ENCODE measurements at places on chromosomes 1 and 21. TPM values are rescaled to one million over a fixed set of nuclear protein-coding genes. Genes with fewer than 3 reads are reported as not detected.

Gene GBP4
- 1.6 TPM for total RNA-seq

Gene PRAMEF18
- not detected for total RNA-seq

Gene CORT
- 0.49 TPM for total RNA-seq

Gene OXCT2
- total RNA-seq, result 2.4 TPM

Gene GTF2B
- total RNA-seq, result 50.5 TPM

Gene MSTO1
- 29.4 TPM for total RNA-seq

- peak; percentile 64 for DNase-seq
These were observed 410.4 kb upstream of the BEND5 start for GRCh38 chr1:49187056-49187455.

- DNase-seq, result no peak
These were observed 7.9 kb upstream of the DISC1 start for GRCh38 chr1:231618609-231619256.

DNA sequence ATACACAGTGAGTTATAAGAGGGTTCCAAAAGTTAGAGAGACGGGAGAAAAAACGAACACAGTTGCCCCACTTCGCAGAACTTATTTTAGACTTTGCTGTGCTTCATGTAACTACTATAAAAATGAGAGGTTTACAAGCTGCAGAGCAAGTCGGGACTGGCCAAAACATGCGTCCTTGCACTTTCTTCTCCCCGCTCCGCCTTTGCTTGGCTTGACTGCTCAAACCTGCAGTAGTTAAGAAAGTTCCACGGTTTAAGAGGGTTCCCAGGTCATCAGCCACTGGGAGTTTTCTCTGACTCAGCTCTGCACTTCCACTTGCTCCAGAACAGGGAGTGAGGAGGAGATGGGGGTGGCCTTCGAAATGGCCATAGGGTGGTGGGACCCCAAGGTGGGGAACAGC lies 36.2 kb downstream of the CLIC6 start:
- no peak for DNase-seq

DNA sequence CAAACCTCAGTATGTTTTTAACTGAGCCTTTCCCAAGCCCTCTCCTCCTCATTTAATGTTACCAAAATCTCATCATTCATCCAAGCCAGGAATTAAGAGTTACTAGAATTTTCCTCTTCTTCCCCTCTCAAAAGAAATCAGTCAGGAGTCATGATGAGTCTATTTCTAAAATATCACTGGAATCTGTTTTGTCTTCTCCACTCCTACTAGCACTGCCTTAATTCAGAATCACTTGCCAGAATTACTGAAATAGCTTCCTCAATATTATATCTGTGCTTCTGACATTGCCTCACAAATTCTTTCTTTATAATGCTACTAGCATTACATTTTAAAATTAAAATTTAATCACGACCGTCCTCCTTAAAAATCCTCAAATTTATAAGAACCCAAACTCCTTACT lies 106.1 kb downstream of the PTGER3 start:
- no peak for DNase-seq

DNA sequence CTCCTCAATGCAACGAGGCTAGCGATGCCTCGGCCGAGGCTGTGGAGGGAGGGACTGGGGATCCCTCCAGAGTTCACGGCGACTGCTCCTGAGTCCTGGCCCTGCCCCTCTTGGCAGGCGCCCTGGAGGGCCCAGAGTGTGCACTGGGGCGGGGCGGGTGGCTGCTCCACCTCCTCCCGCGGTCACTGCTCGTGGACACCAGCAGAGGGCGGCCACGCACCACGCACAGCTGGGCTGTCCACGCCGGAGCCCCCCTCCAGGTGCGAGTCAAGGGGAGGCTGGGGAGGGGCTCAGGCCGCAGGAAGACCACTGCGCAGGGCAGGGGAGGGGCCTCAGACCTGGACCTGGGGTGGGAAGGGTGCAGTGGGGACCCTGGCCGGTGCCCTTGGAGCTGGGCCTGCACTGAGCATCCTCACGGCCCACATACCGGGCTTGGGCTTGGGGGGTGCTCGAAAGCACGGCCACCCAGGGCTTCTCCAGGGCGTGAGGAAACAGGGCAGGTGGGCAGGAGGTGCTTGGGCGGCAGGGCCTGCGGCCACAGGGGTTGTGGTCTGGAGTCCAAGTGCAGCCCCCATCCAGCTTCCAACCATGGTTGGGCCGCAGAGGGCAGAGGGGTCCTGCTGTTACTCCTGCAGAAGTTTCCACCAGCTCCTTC lies 20.6 kb upstream of the TTC34 start:
- DNase-seq, result peak; percentile 7

- peak; percentile 36 for DNase-seq
These were observed 977 bp downstream of the LCA5L start for GRCh38 chr21:39444421-39445180.

DNA sequence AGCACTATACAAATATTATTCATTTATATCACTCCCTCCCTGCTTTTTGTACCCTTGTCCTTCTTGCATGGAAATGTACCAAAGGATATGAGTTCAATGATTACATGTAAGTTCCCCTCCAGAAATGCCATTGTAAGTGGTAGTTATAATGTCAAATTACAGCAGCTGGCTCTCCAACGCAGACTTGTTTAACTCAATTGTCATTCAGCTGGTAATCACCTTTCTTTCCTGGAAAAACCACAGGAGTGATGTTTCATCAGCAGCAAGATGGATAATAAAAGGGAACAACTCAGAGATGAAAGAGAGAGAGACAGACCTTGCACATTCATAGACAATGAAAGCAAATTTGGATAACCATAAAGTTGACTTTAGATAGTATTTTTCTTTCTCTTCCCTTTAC lies 578.6 kb upstream of the PBX1 start:
- DNase-seq, result no peak

- no peak for DNase-seq
These were observed 207.1 kb downstream of the HHAT start for GRCh38 chr1:210535761-210536160.

All from skin of body (tissue), 3 donors.